Retina (tissue), 1 donor: ENCODE measurements at places on chromosomes 7 and 10.

DNA sequence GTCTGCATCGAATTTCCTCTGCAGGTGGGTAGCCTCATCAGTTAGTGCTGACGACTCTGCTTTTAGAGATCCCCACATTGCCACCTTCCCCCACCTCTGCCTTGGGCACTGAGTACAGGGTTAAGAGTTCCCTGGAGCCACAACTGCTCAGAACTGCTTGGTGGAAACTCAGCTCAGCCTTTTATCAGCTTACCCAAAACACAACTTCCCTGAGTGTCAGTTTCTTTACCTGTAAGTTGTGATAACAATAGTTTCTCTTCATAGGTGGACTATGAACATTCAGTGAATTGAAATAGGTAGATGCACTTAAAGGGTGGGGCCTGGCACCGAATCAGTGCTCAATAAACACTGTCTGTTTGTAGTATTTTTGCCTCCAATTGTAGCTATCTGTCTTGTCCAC, 11.3 kb downstream of the ASB13 start:
- DNase-seq = no peak

DNA sequence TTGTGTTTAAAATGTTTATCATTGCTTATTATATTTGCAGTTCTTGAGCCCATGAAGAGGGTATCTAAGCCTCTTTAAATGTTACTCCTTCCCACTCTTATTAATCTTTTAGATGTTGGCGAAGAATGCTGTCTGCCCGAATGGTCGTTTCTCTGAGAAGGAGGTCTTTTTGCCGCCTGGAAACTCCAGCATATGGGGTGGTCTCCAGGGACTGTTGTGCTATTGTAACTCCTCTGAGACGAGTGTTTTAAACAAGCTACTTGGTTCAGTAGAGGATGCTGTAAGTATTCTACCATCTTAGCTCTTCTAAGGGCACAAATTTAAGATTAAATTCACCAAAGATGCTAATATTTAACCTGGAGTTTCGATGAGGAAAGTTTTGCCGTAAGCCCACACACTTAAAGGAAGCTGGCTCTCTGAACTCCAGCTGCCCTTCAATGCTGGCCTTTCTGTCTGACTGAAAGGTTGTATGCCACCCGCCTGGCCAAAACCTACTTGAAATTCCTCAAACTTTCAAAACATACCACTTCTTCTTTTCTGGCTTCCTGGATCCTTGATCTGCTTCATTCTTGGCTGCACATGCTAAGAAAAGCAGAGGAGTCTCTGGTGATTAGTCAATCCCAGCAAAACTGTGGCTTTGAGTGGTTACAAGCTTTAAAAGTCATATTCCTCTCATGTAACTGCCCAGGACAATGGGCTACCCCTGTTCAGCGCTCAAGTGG, 74.7 kb downstream of the ABCA13 start:
- no peak for DNase-seq

- no peak for DNase-seq
Observed at GRCh38 chr7:111005445-111005844, 85.5 kb upstream of the LRRN3 start.

GRCh38 chr10:132402781-132403241, 5.8 kb downstream of the PWWP2B start:
- DNase-seq = no peak

GRCh38 chr7:110253093-110253492, 837.8 kb upstream of the LRRN3 start:
- DNase-seq = no peak

- peak; percentile 88 for DNase-seq
Observed at GRCh38 chr10:132023092-132023811, 41.5 kb upstream of the BNIP3 start.

DNA sequence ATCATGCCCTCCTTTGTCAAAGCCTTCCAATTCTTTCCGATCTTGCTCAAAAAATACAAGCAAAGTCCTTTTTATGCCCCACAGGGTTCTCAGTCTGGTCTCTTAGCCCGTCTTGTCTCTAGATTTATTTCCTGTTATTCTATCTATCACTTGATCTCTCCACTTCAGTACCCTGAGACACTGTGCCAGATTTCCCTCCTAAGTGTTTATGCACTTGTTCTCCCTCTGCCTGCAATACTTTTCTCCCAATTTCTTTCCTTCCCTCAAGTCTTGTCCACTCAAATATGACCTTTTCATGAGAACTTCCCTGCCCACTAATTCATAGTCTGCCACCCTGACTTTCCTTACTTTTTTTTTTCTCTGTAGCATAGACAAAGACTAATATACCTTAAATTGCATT, 141.4 kb downstream of the MBL2 start:
- no peak for DNase-seq

DNA sequence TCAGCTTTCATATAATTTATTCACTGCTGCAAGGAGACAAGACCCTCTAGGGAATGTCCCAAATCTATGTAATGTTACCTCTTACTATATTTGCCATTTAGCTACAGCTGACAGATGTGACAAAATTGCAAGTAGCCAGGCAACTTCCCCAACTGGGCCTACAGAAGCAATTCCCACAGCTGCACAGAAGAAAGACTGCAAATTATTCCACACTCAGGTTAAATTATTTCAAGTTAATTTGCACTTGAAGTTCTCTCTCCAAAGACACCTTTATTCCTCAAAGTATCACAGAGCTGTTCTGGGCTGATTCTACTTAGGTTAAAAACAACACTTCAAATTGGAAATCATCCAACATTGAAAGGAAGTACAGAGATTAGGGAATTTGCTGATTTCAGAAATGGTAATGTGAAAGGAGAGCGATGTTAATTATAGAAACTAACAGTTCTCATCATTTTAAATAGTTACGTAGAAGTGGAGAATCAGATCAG, 133.6 kb downstream of the THSD7A start:
- DNase-seq = no peak
